ENCODE measurements at places on chromosomes 13 and 19. TPM values are rescaled to one million over a fixed set of nuclear protein-coding genes. Genes with fewer than 3 reads are reported as not detected.
A peak's percentile ranks its signal among the peaks of the same experiment; 100 is the strongest.

The USHBP1 gene
- 3.7 TPM for polyA plus RNA-seq

The BCL2L12 gene
- polyA plus RNA-seq: 35.0 TPM

The FGF14 gene
- polyA plus RNA-seq: 0.05 TPM

- no peak for DNase-seq
Observed at GRCh38 chr19:15330801-15331418, 1.4 kb downstream of the BRD4 start.

- DNase-seq: no peak
Observed at GRCh38 chr13:50950849-50951248, 41.3 kb downstream of the RNASEH2B start.

- no peak for DNase-seq
Observed at GRCh38 chr19:33506498-33506897, 15.1 kb downstream of the PEPD start.

GRCh38 chr13:110528371-110528770 lies 33.2 kb downstream of the RAB20 start:
- DNase-seq: no peak

GRCh38 chr19:39677961-39678889 lies 22.5 kb downstream of the LGALS16 start:
- peak; percentile 42 for DNase-seq

GRCh38 chr19:29003641-29004409 lies 209.1 kb downstream of the UQCRFS1 start:
- no peak for DNase-seq

DNA sequence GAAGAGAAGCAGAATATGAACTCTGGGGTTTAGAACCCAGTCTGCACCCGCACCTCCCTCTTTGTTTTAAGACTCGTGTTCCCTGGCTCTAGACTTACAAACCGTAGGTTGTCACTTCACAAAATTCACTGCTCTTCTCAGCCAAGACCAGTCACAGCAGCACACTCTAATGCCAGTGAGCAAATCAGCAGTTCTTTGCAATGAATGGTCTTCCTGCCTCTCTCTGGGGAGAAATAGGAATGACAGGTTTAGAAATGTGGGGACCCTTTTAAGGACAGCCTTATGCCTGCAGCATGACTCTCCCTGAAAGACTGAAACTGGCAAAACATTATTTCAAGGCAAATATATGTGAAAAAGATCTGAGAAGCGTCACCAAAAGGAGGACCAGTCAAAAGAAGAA lies 156.9 kb downstream of the KCTD15 start:
- no peak for DNase-seq

Measured in psoas muscle (tissue), 8 donors.